Activated T-helper 1 cell treated with anti-CD3 and anti-CD28 coated beads, Interleukin-2, amount 50 U/mL, for 16 hours (primary cell): ENCODE measurements at places on chromosomes 4 and X.

DNA sequence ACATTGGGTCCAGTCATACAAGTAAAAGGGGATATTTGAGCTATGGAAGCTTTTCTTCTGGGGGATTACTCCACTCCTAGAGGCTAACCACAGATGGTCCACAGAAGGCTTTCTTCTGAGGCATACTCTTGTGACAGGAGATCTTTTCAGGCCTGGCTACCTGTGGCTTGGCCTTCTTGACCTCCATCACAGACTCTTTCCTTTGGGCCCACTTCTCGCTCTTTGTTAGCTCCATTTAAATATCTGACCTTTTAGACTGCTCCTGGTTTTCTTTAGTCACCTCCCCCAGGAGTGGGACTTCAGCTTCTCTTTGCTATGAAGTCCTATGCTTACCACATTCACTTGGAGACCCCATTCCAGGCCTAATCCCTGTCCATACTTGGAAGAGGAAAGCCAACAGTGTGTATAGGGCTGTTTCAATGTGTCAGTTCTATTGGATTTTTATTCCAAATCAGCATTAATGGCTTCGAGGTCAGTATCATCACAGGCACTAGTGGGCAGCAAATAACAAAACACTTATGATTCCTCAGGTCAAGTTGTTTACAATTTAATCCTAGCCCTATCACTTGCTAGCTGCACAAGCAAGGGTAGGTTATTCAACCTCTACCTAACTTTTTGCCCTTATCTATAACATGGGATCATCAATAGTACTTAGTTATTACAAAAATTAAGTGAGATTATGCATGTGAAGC is 26.3 kb downstream of the GPC3 start:
- no peak for DNase-seq

GRCh38 chr4:26462874-26463273 is 27.4 kb downstream of the CCKAR start:
- DNase-seq, result no peak

DNA sequence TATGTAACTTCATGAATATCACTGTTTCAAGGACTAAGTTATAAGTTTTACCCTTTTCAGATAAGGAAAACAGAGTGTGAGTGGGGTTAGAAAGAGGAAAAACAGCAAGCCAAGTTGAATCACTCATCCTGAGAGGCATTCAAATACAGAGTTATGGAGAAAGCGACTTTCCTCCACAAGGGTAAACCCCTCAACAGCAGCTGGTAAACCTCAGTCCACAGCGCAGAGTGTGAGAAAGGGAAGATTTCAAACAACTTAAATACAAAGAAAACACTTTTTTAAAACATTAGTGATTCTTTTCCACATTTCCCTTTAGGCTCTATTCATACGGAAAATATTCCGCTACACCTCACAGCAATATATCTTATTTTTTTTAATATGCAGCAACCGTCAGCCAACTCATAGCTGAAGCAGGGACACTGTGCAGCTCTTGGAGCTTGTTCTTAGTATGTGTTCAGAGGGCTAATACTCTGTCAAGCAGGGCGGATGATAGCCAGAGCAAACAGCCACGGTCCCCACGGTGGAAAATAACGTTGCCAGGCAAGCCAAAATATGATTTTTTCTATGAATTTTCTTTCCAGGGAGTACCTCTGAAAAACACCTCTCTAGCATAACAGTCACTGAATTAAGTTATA is 488.9 kb upstream of the FAT1 start:
- no peak for DNase-seq

GRCh38 chr4:10212400-10212799 is 95.8 kb upstream of the WDR1 start:
- DNase-seq, result no peak
